Activated CD4-positive, alpha-beta T cell treated with anti-CD3 and anti-CD28 coated beads for 1 hour (primary cell): ENCODE measurements at places on chromosomes 3 and 15.

- no peak for DNase-seq
These were observed 67.3 kb upstream of the DCBLD2 start for GRCh38 chr3:98968824-98969223.

- DNase-seq, result no peak
These were observed 25.0 kb downstream of the DPH3 start for GRCh38 chr3:16239780-16240179.

DNA sequence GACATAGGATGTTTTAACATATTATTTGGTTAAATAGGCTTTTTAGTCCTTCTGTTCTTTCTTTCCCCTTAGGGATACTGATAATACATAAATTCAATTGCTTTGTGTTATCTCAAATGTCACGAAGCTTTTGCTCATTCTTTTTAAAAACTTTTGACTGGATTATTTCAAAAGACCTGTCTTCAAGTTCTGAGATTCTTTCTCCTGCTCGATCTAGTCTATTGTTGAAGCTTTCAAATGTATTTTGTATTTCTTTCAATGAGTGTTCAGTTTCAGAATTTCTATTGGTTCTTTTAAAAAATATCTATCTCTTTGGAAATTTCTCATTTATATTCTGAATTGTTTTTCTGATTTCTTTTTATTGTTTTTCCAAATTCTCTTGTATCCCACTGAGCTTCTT lies 16.9 kb downstream of the IL20RB start:
- no peak for DNase-seq

DNA sequence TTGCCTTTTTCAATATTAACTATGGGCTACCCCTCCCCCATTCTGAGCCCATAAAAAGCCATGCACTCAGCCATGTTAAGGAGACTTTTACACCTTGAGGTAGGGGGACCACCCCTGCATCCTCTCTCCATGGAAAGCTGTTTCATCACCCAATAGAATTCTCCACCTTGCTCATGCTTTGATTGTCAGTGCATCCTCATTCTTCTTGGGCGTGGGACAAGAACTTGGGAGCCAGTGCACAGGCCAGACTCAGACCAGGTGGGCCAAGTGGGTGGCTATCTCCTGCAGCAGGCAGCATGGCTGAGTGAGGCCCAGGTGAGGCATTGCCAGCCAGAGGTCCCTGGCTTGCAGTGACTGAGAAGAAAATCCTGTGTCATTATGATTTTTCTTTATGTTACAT lies 357.4 kb upstream of the CDIN1 start:
- no peak for DNase-seq

DNA sequence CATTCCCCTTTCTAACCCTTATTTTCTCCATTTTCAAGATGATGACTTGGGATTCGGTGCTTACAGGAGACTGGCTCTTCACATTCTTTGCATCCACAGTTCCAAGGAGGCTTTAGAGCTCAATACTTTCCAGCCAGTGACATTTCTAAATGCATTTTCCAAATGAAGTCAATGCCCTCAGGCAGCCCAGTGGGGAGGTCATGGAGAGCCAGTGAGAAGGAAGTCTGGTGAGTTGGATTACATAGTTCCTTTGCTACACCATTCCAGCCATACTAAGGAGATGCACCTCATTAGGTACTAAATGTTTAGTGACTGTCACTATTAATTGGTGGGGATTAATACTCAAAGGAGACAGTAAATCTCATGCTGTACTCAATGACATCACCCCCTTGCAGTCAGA lies 248.1 kb downstream of the LRRN1 start:
- DNase-seq, result no peak

GRCh38 chr3:113677737-113678136 lies 18.7 kb downstream of the USF3 start:
- DNase-seq, result no peak

DNA sequence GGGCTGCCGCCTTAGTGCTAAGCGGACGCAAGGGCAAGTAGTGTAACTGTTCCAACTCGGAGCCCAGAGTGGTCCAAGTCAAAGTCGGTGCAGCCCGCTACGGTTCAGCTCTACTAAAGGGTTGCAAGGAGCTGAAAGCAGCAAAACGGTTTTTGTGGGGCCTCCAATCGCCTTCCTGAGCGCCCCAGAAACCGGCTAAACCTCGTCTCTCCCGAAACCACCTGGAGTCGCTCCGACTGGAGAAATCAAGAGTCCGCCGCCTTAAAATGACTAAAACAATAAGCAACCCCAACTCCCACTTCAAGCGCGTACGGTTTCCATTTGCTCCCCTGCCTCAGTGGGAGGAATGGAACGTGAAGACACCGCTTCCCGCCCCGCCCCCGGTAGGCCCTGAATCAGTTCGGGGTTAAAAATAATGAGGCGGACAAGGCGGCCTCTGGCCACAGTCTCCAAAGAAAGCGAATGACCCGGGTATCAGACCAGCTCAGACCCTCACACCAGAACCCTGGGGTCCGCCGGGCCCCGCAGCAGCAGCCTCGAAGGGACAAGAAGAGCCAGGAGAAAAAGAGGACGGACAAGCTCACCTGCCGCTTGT lies 401 bp downstream of the SEC11A start:
- DNase-seq, result no peak

DNA sequence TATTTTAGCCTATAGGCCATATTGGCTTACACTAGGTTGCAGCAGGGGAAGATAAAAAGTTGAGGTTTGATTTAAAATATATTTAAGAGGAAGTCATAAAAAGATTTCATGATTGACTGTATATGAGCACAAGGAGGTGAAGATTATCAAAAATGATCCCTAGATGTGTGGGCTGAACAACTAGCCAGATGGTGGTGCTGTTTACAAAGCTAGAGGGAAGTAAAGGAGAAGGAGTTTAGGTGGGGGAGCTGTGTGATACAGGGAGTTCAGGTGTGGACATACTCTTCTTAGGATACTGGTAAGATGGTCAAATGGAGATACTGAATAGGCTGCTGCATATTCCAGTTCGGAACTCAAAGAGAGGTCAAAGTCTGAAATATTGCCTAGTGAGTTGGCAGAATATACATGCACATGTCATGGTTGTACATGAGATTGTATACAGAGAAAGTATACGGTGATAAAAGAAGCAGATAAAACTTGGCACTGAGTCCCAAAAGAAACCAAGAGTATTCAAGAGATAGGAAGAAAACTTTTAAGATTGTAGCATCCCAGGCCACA lies 727.8 kb downstream of the NLGN1 start:
- no peak for DNase-seq

DNA sequence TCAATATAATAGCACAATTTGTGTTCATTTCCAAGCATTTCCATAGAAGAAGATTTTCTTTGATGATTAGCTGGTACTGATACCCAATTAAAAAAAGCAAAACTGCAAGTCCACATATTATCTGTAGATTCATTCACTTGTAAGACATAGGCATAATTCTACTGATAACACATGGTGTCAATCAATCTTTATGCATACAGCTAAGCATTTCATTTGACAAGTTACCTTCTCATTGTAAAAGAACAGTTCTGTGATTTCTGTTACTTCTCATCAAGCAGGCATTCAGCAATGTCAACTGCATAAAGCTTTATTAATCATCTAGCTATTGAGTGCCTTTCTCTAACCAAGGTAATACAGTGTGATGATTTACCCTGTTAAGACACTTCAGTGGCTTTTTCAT lies 672.0 kb downstream of the PLOD2 start:
- no peak for DNase-seq

- DNase-seq, result no peak
These were observed 63.7 kb upstream of the ULK4 start for GRCh38 chr3:42025370-42026138.

DNA sequence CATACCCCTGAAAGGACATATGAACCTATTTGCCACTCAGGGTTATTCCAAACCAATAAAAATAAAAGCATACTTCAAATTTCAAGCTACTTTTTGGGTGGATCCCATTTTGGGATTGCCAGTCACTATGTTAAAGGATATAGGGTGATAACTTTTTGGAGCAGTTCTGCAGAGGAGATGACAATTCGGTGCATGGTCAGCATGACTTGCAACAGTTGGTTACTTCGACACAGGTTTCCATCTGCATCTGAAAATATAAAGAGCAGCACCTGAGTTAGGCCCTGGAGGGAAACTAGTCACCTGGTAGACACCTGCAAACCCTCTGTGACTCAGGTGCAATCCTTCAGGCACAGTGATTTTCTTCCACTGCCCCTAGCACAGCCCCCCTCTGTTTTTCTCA lies 38.5 kb downstream of the RASGRP1 start:
- DNase-seq, result no peak

DNA sequence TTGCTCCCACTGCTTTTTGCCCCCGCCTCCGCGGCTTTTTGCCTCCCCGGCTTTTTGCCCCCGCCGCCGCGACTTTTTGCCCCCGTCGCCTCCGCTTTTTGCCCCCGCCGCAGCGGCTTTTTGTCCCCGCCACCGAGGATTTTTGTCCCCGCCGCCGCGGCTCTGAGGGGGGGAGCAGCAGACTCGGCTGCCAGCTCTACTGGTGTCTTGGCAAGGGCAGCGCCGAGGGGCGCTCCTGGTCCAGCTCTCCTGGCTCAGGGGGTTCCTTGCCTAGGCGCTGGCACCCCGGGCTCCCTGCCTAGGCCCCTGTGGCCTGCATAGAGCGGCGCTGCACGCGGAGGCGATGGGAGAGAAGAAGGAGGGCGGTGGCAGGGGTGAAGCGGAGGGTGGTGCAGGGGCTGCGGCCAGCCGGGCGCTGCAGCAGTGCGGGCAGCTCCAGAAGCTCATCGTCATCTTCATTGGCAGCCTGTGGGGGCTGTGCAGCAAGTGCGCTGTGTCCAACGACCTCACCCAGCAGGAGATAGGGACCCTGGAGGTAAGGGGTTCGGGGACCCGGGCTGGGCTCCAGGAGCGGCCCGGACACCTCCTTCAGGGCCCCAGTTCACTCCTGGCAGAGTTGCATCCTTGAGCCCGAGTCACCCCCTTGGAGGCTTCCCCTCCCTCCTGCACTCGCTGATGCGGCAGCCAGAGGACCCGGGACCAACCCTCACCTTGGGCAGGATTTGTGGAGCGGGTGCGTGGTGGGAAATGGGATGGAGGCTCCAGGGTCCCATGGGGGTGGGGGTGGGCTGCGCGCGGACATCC lies 642.4 kb downstream of the GOLGA6L6 start:
- DNase-seq, result no peak

GRCh38 chr3:1611824-1612223 lies 486.8 kb upstream of the CNTN4 start:
- no peak for DNase-seq

DNA sequence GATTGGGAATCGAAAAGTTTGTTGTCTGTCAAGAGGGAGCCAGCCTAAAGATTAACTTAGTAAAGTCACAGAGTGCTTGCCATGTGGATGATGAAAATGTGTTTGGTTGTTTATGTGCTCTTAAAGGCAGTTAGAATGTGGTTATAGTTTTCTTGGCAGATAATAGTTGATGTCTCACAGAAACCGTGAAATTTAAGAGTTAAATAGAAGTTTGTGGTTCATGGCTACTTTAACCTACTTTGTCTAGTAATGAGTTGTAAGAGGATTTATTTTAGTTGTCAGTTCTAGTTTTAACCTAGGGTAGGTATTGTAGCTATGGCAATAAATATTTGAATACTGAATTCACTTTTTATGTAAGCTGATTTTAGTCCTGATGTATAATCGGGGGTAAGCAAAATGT lies 36.4 kb upstream of the EIF3J start:
- DNase-seq, result no peak

GRCh38 chr15:39578851-39579486 lies 1.9 kb upstream of the THBS1 start:
- no peak for DNase-seq

DNA sequence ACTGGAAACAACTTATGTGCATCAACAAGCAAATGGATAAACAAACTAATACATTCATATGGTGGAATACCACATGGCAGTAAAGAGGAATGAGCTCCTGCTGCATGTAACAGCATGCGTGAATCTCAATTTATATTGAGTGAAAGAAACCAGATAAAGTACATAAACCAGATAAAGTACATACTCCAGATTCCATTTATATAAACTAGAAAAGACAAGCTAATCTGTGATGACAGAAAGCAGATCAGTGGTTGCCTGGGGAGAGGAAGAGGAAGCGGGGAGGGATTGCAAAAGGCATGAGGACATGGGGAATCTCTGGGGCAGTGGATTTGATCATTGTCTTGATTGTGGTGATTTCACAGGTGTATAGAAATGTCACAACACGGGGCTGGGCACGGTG lies 34.2 kb downstream of the LIMD1 start:
- no peak for DNase-seq

DNA sequence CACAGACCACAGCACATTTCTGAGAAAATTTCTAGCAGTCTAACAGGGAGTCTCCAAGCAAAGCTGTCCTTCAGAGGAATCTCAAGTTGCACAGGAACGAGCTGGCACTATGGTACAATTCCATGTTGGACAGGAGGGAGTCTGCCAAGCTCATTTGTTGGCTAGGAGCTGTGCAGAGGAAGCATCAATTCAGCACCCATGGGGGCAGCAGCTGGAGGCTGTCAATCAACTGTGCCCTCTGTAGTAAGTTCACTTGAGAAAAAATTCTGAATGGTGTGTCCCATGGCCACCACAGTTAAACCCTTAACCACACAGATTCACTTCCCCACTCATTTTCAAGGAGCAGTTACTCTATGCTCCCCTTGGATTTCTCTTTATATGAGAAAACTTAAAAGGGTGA lies 298.5 kb upstream of the PPP2R3A start:
- DNase-seq, result no peak

DNA sequence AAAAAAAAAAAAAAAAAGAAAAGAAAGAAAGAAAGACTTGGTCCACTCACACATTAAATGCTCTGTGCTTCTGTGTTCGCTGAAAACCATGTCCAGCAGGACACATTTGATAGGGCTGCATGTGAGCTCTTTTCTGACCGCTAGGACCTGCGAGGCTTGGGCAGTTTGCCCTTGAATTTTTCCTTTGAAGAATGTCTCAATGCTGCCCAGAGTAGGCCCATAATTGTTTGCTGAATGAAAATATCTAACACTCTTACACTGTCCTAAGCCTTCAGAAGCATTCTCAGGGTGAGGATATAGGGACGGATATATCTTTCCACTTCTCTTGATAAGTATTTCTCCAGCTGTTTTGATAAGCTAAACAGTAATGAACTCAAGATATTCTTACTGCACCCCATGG lies 6.0 kb downstream of the KIF9 start:
- DNase-seq, result no peak

- no peak for DNase-seq
These were observed 1.8 kb downstream of the BCL6 start for GRCh38 chr3:187743195-187744141.

DNA sequence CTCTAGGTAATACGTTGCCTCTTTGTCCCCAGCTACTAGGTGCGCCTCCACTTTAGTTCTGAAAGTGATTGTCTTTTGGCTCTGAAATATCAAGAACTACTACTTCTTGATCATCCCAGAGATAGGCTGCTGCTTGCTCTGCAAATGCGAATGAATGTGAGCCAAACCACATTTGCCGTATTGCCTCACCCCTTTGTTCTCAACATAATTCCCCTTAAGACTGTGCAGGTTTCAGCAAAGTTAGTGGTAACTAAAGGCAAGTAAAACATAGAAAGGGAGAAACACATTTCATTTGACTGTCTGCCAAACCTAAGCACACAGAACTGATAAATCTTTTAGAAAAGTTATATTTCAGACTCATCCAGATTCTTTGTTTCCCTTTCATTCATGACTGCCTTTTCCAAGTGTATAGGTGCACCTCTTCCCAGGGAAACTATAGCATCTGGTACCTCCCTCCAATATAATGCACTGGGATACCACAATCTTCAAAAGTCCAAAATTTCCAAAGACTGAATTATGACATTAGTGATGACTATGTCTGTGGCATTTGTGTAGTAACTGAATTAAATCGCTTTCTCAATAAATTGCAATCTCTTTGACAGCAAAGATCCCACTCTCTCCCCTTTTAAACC lies 720.6 kb upstream of the CBLB start:
- DNase-seq, result no peak
